Stimulated activated CD4-positive, alpha-beta T cell treated with anti-CD3 and anti-CD28 coated beads, Interleukin-15, amount 100 ng/mL, for 48 hours (primary cell): ENCODE measurements at places on chromosomes 5 and 9.

DNA sequence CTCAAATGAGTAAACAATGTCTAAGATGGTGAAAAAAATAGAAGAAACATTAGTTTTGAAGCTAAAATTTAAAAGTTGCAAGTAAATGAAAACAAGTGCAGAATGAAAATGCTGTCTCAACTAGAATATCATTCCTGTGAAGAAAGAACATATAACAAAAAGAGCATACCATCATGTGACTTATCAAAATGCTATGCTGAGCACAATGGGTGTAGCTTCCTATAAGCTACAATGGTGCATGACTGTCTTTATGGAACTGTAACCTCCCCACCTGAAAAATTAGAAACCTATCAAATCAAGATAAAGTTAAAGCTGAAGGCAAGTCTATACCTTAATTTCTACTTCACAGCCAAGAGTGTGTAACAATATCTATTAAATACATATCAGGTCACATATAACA is 192.0 kb downstream of the AP3B1 start:
- DNase-seq: no peak

DNA sequence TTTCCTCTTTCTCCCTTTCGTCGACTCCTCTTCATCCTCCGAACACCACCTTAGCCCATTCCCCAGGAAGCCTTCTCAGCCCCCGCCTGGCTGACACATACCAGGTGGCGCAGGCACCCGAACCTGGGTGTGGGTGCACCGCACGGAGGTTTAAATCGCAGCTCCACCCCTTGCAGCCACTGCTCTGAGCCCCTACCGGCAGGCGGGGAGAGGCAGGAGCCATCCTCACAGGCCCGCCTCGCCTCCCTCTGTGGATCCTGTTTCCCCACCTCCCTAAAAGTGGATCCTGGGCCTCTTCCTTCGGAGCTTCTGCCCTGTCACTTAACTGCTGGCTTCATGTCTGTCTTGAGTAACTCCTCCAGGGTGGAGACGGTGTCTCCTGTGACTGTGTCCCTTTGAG is 110.7 kb downstream of the OLFM1 start:
- DNase-seq: no peak

GRCh38 chr9:77507212-77507961 is 140.7 kb downstream of the GNA14 start:
- no peak for DNase-seq

DNA sequence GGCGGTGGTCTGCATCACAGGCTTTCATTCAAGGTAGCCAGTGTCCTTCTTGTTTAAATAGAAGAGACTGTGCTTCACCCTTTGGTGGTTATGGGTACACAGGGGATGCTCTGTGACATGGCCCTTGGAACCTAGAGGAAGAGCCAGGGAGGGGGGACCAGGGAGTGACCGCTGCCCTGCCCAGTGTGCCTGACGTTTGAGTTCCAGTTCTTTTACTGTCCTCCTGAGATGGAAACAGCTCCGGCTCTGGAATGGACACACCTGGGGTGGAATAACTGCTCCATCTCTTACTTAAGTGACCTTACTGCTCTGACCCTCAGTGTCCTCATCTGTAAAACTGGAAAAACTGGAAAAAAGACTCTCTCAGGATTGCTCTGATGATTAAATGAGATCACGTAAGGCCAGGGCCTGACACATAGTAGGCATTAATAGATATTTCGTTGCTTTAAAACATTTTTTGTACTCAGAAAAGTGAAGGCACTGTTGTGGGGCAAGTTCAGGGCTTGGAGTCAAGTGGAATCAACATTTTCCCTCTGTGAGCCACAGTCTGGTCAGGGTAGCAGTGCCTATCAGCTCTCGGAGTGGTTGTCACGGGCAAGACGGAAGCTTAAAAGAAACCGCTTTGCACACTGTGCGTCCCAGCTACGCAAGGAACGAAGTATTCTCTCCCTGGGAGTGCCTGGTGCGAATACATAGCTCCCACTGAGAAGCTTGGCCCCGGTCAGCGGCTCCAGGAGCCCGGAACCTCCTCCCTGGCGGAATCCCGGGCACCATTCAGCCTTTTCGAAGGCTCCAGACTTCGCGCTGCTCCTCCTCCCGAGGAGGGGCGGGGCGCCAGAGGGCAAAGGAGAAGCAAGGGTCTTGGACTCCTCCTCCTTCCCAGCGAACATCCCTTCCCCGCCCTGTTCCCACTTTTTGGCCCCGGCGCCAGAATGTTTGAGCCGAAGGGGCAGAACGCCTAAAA is 5.8 kb downstream of the POU4F3 start:
- DNase-seq: no peak

GRCh38 chr9:37937366-37937765 is 33.4 kb upstream of the SLC25A51 start:
- DNase-seq: no peak

DNA sequence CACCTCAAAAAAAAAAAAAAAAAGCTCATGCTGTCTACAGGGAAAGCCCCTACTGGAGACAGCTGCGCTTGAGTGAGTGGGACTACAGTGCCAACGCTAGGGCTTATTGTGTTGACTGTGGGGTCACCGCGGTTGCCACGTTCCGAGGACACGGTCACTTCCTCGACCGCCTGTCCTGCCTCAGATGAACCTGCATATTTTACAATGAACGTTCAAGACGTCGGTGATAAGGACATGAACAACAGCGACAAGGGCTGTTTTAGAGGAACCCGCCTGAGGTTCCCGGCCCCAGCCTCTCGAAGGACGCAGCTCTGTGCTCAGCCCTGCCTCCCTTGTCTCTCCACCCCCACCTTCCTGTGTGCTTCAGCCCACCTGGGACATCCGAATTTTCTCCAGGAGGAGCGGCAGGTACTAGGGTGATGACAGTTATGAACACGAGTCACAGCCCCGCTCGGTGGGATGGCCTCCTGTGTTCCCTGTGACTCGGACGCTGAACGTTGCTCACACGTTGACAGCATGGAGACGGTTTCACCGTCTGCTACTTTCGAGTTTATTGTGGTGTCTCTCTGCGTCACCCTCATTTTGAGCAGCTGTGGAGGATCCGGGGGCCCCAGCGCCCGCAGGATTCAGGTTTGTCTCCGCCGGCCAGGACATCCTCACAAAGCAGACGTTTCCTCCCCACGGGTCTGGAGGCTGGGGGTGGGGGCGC is 11.3 kb upstream of the DIPK1B start:
- peak; percentile 74 for DNase-seq

- DNase-seq: no peak
Observed at GRCh38 chr5:128796506-128796905, 168.8 kb upstream of the SLC27A6 start.

- no peak for DNase-seq
Observed at GRCh38 chr5:7576023-7576715, 180.2 kb downstream of the ADCY2 start.

DNA sequence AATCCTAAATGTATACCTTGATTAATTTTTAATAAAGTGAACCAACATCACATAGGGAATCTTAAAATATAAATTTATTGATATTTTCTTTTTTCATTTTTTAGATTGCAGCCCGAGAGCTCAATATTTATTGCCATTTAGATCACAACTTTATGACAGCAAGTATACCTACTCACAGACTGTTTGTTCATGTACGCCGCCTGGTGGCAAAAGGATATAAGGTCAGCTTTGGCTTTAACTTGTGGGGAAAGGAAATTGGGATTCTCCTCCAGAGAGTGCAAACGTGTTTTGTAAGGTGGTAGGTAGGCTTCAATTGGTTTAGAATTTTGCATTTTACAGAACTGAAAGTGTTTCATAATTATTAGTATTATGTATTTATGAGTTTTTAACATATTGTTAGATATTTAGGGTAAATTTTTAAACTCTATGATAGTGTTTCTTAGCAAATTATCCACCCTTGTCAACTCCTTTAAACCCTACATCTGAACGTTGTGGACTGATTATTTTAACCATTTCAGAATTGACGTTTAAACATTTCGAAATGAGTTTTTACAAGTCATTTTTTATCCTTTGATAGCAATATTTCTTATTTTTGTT is 17.5 kb upstream of the DHFR start:
- peak; percentile 56 for DNase-seq

GRCh38 chr5:56854920-56855319 is 39.6 kb downstream of the MAP3K1 start:
- DNase-seq: no peak

GRCh38 chr5:66862020-66862419 is 265.8 kb downstream of the MAST4 start:
- DNase-seq: no peak
